ENCODE measurements at places on chromosomes 5 and 9.

- DNase-seq = no peak
These were observed 286.0 kb downstream of the ZSWIM6 start for GRCh38 chr5:61617995-61618525.

DNA sequence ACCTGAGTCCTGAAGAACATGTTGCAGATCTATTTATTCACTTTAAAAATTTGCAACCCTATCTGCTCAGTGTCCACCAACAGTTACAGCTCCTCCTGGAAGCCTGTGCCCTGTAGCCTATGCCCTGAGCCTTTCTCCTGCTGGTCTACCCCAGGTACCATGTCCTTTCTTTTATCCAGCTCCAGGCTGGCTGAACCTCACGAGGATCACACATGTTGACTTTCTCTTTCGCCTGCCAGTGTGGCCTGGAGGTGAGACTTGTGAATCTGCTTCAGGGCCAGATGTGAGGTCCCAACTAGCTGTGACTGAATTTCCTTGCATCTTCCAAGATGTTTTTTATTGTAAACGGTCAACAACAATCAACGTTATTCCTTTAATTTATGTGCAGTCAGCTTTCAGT is 70.7 kb downstream of the GDNF start:
- no peak for DNase-seq

DNA sequence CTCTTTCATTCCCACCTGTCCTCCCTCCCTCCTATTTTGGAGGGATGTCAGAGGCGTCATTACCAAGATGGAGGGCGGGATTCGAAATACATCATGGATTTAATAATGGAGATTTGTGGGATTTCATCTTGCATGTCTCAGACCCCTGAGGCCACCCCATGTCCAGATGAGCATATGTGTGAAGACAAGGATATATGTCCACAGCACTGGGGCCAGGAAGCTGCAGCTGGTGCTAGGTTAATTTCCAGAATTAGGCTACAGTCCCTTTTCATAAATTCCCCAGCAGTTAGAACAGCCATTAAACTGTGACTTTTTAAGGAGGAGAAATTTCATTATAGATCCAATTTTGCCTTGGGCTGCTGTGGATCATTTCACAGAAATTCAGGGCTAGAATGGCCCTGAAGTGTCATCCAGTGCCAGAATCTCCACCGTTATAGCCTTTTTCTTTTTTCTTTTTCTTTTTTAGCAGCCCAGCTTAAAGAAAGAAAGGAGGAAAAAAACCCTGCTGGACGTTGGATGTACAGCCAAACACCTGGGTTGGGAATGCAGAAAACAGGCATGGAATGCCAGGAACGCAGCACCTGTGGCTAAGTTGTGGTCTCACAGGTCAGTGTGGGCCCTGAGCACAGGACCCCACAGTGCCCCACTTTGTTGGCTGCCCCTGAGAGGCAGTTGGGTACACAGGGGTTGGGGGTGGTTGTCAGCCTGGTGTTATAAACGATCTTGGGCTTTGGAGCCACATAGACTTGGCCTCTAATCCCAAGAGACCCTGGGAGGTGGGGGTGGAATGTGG is 50.2 kb upstream of the CXCL14 start:
- no peak for DNase-seq

DNA sequence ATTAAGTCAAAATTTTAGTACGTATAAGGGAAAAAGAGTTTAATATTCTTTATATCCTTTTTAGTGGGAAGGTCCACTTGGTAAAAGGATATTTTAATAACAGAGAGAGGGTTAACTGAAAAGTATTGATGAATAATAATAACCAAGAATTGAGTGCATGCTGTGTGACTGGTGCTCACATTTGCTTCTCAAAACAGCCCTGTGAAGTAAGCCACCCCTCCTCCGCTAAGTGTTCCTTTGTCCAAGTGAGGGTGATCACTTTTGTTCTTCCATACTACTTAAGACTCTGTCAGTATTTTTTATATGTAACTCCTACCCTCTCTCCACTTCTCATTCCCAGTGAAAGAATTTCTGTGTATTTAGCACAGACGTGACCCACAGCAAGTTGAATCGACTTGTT is 51.5 kb downstream of the SLC44A1 start:
- no peak for DNase-seq

- no peak for DNase-seq
These were observed 49.2 kb downstream of the EQTN start for GRCh38 chr9:27247756-27248155.

DNA sequence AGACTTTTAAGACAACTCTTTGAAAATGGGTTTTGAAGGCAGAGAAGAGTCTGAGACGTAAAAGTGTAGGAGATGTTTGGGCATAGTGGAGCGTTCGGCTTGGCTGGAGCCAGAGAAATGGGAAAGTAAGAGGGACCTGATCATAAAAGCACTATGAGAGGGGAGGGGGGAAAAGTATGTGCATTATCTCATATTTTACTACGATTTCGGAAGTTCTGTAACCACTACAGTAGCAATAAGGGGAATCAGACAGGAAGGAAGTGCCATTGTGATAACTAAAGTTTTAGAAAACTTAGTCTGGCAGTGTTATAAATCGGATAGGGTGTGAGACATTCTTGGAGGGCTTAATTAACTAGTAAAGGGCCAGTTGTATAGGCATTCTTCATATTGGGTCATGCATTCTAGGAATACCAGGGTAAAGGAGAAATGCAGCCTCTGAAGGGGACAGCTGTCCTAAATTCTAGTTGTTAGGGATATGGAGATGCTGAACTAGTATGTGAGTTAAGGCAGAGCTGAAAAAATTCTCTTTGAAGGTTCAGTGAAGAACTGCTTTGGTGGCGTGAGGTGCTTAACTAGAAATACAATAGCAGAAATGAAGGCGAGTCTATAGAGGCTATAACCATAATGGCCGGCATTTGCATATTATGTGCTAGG is 83.8 kb upstream of the FREM1 start:
- DNase-seq = no peak

GRCh38 chr5:77778398-77778797 is 2.3 kb upstream of the TBCA start:
- DNase-seq = no peak

GRCh38 chr9:22210936-22211335 is 201.8 kb upstream of the CDKN2B start:
- no peak for DNase-seq

- peak; percentile 78 for DNase-seq
These were observed 25.4 kb upstream of the ZSWIM6 start for GRCh38 chr5:61306531-61307131.

DNA sequence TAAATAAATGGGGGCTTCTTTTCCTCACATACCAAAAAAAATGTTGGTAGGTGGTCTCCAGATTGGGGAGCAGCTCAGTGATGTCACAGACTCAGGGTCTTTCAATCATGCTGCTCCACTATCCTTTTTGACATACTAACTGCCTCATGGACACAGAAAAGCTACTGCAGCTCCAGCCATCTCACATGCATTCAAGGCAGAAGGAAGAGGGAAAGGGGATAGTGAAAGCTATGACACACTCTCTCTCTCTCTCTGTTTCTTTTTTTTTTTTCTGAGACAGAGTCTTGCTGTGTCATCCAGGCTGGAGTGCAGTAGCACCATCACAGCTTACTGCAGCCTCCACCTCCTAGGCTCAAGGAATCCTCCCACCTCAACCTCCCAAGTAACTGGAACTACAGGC is 7.9 kb upstream of the ADGRD2 start:
- no peak for DNase-seq

GRCh38 chr5:176748073-176748966 is 62.0 kb upstream of the UNC5A start:
- no peak for DNase-seq

DNA sequence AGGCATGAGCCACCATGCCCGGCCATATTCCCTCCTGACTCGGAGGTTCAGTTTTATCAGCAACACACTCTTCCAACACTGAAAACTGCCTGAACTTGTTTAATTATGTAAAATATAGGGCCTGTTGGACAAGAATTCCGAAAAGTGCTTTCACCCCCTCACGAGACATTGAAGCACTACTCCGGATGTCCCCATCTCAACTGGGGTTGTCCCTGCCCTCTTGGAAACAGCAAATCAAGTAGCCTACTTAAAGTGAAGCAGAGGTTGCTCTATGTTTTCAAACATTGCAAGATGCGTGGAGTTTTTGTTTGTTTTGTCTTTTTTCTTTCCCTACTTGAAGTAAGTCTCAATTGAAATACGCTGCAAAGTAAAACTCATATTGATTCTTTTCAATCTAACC is 7.6 kb downstream of the PTGER4 start:
- DNase-seq = no peak

GRCh38 chr5:71564895-71565294 is 22.2 kb upstream of the MCCC2 start:
- no peak for DNase-seq

- DNase-seq = no peak
These were observed 27.0 kb downstream of the PLPPR1 start for GRCh38 chr9:101055516-101055915.

DNA sequence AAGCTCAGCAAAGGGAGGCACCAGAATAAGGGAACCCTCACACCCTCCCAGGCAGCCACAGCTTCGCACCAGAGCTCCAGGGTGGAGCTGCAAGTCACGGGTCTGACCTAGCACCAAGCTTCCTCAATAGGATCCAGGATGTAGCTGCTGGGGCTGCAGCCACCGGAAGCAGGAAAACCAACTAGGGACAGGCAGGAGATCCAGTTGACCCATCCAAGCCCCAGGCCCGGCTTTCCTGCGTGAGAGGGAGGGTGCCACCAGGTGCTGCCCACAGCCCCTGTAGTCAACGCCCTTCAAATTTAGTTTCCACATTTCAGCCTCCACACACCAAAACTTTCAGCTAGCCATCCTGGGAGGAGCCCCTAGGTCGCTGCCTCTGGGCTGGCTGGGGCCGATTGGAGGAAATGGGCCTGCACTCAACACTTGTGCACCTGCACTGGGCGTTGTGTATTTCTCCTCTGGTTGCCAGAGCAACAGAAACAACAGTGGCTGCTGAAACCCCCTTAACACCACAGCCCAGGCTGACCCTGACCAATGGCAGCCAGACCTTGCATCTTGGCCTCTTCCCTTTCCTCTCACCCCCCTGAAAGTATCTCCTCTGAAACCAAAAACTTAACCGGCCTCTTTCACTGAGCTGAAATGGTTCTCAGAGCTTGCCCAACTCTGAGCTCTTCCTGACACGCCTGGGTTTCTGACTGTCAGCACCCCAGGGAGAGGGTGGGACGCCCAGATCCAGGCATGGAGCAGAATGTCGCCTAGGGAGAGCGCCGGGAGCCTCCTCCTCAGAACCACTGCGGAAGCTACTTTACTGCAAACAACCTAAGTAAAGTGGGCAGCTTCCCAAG is 226.5 kb upstream of the MAP3K1 start:
- no peak for DNase-seq

- no peak for DNase-seq
These were observed 283.8 kb downstream of the CD180 start for GRCh38 chr5:66912787-66913186.

GRCh38 chr9:77475641-77476473 is 172.3 kb downstream of the GNA14 start:
- DNase-seq = no peak

GRCh38 chr5:170755679-170756456 is 27.7 kb upstream of the GABRP start:
- no peak for DNase-seq

DNA sequence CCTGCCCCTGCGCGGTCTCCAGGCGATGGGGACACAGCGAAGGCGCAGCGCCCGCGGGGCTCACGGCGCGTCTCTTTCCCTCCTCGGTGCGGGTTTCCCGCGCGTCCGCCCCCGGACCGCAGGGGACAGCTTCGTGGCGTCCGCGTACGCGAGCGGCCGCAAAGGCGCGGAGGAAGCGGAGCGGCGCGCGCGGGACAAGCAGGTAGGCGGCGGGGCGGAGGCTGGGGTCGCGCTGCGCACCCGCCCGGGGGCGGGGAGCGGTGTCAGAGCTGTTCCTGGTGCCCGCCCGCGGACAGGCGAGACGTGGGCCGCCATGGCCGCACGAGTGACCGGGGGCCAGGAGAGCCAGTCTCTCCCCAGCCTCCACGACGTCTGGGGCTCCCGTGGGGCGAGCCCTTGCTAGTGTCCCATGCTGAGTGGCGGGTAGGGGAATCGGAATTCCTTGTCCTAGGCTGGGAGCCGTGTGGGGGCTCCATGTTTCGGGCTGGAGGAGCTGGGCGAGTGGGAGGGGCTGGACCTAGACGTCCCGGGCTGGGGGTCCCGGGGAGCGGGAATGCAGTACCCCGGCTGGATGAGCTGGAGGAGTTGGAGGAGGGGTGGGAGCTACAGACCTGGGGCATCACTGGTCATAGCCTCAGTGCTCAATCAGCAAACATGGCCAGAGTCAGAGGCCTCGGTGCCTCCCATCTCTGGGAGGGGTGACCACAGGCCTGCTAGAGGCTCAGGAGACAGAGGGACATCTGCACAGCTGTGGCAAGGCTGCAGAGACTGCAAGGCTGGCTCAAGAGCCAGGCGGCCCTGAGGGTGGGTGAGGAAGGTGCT is 968 bp downstream of the NKD2 start:
- no peak for DNase-seq

GRCh38 chr5:173968154-173968797 is 20.7 kb upstream of the C5orf47 start:
- DNase-seq = no peak

DNA sequence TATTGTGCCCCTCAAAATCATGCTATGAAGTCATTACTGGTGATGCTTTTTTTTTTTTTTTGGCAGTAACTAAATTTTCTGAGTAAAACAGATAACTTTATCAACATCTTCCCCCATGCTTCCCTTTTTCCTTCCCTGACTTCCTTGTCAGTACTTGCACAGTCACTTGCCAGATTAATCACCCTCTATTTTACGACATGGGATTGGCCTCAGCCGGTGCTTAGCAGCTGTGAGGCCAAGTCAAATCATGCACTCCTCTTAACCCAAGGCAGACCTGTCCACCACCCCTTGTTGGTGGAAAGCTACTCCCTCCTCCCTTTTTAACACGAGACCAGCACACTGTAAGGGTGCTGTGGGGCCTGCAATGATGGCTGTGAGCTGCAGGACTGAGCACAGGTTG is 118.0 kb upstream of the OTULINL start:
- DNase-seq = no peak

DNA sequence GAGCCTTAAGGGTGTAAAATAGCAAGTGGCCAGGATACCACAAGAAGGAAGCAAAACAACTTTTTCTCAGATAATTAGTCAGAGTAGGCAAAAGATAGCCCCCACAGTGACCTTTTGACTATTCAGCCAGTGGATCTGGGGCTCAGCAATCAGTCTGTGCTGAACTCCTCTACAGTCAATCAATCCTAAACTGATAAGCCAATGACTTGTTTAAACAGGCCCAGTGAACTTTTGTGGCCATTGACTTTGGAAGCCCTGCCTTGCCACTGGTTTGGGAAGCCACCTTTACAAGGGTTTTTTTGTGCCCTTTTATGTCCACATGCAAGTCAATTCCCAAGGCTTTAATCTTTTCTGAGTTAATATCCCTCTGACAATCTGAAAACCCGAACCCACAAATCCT is 1565.0 kb upstream of the WWC1 start:
- no peak for DNase-seq
